ENCODE measurements at places on chromosomes 2 and 18.

- DNase-seq, result peak; percentile 72
These were observed 36.5 kb upstream of the GLS start for GRCh38 chr2:190843890-190844699.

DNA sequence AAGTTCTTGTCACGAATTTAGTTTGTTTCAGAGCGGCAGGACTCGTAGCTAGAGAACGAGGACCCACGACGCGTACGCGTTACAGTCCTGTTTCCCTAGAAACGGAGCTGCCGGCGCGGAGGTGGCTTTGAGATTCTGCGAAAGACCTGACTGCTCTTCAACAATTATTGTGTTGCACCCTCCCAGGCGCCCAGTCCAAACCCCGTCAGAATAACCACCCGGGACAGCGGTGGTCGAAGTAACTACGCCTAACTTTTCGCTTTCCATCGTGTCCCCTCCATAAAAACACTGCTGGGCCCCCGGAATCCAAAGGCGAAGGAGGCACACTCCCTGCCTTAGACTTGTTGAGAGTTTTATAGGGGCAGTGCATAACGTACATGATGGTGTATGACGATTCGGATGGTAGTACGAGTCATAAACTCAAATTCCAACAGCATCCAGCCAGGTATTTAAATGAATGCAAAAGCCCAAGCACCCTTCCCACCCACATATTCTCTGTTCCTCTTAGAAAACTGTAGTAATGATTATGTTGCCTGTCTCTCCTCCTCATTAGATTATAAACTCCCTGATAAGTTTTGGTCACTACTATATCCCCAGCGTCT lies 651 bp upstream of the STAM2 start:
- DNase-seq, result no peak

- no peak for DNase-seq
These were observed 262.8 kb upstream of the RASGRP3 start for GRCh38 chr2:33213648-33214047.

DNA sequence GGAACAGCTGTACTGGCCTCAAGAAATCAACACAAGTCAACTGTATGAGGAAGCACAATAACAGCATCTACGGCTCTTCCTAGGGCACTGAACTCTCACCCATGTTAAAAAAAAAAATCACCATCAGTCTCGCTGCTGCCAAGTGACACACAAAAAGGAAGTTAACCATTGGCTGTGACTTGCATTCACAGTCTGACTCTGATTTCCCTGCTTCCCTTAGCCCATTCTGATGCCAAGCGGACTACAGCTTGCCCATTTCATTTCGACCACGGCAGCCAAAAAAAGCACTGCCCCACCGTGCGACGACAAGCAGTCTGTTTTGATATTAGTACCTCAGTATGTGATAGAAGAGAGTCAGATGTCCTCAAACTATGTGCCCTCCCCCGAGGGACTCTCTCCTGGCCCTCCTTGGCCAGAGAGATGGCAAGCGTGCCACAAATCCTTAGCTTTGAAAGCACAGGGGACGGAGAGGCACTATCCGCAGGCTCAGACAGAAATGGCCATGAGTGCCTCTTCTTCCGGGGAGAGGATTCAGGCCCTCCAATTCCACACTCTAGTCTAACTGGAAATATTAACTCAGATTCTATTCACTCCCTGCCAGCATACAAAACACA lies 250.0 kb downstream of the TCF4 start:
- no peak for DNase-seq

GRCh38 chr2:19987936-19988335 lies 2.0 kb downstream of the WDR35 start:
- DNase-seq, result no peak

- DNase-seq, result no peak
These were observed 815.1 kb downstream of the CPS1 start for GRCh38 chr2:211371465-211371864.

- DNase-seq, result no peak
These were observed 3.2 kb upstream of the MPP4 start for GRCh38 chr2:201701646-201702045.

GRCh38 chr2:53852532-53852931 lies 7.2 kb downstream of the GPR75 start:
- DNase-seq, result no peak

- no peak for DNase-seq
These were observed 1157.4 kb downstream of the RPIA start for GRCh38 chr2:89848763-89849368.

- no peak for DNase-seq
These were observed 69.9 kb upstream of the BCL2L11 start for GRCh38 chr2:111050701-111051376.

GRCh38 chr2:45652090-45653031 lies 886 bp downstream of the PRKCE start:
- DNase-seq, result peak; percentile 68

DNA sequence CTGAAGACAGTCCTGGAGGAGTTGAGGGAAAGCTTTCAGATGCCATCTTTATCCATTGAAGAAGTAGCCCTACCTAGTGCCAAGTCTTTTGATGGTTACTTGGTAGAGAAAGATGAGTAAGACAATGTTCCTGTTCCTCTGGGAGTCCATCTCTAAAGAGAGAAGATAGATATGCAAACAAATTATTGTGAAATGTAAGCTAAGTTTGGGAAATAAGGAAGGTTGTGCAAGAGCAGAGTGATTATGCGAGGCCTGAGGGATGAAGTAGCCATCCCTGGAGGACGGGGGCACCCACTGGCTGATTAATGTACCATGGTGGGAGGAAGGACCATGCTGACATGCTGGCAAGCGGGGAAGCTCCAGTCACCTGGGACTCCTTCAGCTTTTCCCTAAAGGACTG lies 994 bp upstream of the DTNA start:
- DNase-seq, result peak; percentile 90

- DNase-seq, result peak; percentile 60
These were observed 123.2 kb downstream of the TMEM17 start for GRCh38 chr2:62382757-62383156.

GRCh38 chr18:54958704-54959625 lies at the start of gene CCDC68:
Gene CCDC68 (minus strand): TSS chr18:54959461. CDS start chr18:54942791, 16,670 bp downstream.
- DNase-seq, result no peak

DNA sequence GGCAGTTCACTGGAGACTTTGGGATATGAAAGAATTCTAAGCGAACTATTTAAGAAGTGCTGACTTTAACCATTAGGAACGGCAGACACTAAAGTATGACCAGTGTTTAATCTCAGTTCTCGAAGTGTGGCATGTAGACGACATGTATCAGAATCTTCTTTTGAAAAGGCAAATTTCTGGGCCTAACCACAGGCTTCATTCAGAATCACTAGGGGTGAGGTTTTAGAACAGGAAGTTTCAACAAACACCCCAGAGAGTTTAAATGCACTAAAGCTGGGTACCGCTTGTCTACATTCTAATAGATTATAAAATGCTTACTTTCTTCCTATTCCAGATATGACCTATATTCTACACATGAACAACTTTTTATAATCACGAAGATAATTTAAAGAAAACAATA lies 180.3 kb downstream of the ANKRD44 start:
- DNase-seq, result no peak

GRCh38 chr2:160051371-160051800 lies 11.0 kb downstream of the PLA2R1 start:
- peak; percentile 29 for DNase-seq

DNA sequence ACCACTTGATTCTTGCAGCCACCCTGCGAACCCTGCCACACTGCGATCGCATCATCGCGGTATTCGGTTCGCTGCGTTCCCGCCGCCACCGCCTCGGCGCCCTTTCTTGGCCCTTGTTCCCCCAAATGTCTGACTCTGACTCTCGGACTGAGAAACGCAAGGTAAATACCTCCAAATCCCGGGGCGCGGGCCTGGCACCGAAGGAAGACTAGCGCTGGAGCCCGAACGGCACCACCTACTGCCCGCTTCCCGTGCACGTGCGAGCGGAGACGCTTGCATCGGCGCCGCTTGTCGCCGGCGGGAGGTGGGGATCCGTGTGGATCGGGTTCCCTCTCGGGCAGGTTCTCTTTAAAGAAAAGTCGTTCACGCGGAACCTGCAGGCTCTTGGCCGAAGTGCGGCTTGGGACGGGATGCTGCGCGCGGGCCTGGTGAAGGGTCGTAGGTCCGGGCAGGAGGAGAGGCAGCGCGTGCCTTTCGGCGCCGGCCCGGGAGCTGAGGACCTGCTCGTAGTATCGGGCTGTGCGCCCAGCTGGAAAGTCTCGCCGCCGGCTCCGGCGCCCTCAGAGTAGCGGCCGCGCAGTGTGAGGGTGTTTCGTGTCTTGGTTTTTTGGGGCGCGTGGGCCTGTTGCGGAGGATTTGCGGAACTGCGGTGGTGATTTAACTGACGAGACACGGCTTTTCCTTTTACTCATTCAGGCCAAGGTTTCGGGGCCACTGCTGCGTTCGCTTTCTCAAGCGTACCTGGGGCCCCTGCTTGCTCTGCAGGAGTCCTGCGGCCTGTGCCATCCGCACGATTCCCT lies 514 bp downstream of the BCL2L11 start:
- peak; percentile 45 for DNase-seq

- peak; percentile 58 for DNase-seq
These were observed 21.3 kb downstream of the PPP3R1 start for GRCh38 chr2:68231061-68231372.

DNA sequence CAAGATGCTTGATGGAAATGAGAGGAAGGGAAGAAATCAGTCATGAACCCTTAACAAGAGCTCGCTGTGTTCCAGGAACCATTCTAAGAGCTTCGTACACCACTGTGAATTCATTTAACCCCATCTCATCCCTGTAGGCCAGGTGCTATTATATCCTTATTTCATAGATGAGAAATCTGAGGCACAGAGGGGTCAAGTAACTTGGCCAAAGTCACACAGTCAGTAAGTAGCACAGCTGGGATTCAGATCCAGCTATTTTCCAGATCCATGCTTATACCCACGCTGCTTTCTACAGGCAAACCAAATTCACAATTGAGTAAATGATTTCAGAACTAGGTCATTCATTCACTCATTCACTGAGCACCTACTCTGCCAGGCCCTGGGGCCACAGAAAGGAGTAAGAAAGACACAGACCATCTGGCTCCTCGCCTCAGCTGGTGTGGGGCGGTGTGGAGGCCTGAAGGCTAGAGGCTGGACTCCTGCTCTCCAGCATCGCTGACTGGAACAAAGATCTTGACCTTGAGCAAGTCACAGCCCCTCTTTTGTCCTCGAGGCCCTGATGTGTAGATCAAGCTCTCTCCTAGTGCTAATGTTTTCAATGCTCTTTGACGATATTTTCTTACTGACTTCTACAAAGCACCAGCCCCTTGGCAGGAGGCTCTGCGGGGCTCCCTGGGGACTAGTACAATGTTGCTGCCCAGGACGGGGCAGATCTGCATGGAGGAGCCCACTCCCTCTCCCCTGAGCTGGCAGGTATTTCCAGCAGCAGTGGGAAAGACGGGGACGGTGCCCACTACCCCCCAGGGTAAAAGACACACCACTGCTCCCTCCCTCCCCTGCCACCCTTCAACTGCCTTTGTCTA lies 26.5 kb downstream of the STEAP3 start:
- no peak for DNase-seq

GRCh38 chr2:25856377-25856776 lies 21.9 kb downstream of the ASXL2 start:
- no peak for DNase-seq

Measured in EH (cell line).